GM18507 (cell line): ENCODE measurements at places on chromosomes 1 and 21.

DNA sequence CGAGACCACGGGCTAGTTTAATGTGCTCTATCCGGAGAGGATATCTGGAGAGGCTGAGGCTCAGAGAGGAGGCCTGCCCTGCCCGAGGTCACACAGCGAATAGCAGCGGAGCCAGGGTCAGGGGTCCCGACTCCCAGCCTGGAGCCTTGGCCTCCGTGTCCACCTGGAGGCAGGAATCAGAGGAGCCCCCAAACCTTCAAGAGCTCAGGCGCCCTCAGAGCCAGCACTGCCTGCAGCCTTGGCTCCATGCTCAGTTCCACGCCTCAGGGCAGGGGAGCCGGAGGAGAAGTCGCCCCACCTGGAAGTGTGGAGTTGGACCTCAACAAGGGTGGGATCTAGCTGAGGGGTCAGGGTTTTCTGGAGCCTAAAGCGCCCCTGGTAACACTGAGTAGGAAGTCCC is 2.0 kb upstream of the ASCL5 start:
- DNase-seq: no peak

- DNase-seq: no peak
These were observed 2.0 kb downstream of the SCMH1 start for GRCh38 chr1:41239988-41240610.

DNA sequence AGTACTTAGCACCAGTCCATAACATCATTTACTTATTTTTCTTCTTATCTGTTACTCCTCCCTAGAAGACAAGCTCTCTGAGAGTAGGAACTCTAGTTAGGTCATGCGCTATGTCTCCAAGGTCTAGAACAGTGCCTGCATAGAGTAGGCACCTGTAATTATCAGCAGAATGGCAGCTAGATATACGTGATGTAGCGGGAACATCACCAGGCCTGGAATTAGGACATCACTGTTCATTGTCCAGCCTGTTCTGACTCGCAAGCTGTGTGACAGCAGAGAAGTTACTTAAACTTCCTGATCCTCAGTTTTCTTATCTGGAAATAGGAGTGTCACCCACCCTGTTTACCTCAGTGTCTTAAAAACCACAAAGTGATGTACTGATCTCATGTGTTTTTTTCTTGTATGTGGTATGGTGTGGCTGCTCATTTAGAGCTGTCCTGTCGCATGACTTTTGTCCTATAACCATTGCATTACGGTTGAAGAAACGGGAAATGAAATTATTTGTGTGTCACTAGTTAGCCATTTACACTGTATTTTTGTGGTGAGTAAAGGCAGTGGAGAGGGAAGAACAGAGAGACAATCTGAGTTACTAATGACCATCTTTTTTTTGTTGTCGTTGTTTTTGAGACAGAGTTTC is 37.1 kb upstream of the EXO1 start:
- no peak for DNase-seq

- no peak for DNase-seq
These were observed 9.8 kb downstream of the ADAMTSL4 start for GRCh38 chr1:150558761-150559655.

GRCh38 chr1:24125456-24125855 is 13.5 kb upstream of the MYOM3 start:
- no peak for DNase-seq

DNA sequence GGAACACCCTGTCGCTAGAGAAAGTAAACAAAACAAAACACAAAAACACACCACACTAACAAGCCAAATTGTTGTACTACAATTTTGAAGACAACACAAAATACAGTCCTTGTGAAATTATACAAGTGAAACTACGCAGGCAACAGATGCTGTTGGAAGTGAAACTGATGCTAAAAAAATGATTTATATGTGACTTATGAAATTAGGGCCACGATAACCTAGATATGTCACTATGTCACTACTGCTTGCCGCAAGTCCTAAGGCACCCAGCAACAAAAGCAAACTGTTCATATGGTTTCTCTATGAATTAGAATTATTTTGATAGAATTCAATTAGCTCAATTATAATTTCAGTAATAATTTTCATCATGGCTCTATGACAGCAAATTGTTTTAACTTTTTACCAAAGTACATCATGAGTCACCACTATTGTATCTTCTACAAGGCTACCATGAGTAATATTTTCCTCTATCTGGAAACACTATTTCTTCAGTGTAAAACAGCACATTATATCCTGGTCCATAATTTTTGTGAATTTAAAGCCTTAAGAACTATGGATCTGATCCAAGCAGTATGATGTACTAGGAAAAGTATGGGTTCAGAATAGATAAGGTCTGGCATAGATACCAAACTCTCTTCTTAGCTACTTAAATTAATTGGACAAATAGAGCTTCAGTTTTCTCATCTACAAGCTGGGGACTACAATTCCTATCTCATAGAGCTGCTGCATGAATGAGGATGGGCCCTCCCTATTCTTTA is 216.3 kb downstream of the COL11A1 start:
- DNase-seq: no peak

- no peak for DNase-seq
These were observed 17.5 kb upstream of the ALPL start for GRCh38 chr1:21491488-21492355.

- DNase-seq: no peak
These were observed 148.0 kb upstream of the ERG start for GRCh38 chr21:38646213-38646837.
